ENCODE measurements at places on chromosomes 7 and 10.

DNA sequence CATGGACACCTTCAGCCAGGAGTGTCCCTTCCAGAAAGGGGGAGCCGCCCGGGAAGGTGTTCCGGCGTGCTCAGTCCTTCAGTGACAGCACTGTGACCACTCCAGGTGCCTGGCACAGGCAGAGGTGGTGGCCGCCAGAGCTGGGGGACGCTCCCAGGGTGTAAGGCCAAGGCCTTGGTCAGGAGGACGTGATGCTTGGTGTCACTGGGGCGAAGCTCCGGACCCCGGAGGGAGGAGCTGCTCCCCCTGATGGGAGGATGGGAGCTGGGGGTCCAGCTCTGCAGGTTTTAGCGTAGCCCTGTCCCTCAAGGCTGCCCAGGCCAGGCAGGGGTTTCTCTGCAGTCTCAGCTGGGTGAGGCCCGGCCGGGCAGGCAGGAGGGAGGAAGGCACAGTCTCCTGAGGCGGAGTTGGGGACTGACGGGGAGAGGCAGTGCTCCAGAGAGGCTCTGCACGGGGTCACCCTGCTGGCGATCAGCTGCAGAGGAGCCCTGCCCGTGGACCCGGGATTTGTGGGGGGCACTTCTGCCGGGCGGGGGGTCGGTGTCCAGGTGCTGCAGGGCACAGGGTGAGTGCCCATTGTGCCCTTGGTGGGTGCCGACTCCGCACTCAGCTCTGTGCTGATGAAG, 56.5 kb upstream of the DNAJB6 start:
- DNase-seq, result no peak

GRCh38 chr10:111177379-111177778, 100.5 kb downstream of the ADRA2A start:
- DNase-seq, result no peak

- DNase-seq, result no peak
Observed at GRCh38 chr10:78913219-78914059, 155.3 kb upstream of the ZMIZ1 start.

GRCh38 chr7:26100406-26101339, 51.3 kb upstream of the NFE2L3 start:
- DNase-seq, result no peak
